ENCODE measurements at places on chromosomes 16 and 17. TPM values are rescaled to one million over a fixed set of nuclear protein-coding genes. Genes with fewer than 3 reads are reported as not detected.

Gene ADCY9
- total RNA-seq: 18.4 TPM

GRCh38 chr17:82229698-82230608, 1.1 kb downstream of the SLC16A3 start:
- DNase-seq: no peak

- DNase-seq: no peak
Observed at GRCh38 chr17:31733326-31733725, 125.7 kb downstream of the COPRS start.

Gene NPIPB8
- total RNA-seq: not detected

- DNase-seq: no peak
Observed at GRCh38 chr17:62573480-62574117, 53.9 kb upstream of the MRC2 start.

GRCh38 chr17:77501101-77501566, 360.4 kb downstream of the SEC14L1 start:
- DNase-seq: no peak

DNA sequence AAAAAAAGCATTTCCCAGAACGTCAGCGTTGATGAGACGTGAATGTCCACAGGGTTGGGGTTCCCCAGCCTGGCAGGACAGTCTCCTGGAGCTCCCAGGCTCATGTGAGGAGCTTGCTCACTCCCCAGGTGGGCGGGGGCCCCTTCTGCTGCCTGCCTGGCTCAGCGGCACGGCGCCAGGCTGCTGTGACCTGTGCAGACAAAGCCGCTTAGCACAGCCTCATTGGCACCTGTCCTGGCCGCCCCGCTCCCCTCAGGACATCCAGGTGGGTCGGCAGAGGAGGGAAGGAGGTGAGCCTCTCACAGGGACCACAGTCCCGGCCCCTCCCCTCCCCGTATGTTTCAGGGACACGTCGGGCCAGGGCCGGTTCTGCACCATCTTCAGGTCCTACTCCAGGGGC, 12.9 kb upstream of the WFIKKN1 start:
- no peak for DNase-seq

- DNase-seq: no peak
Observed at GRCh38 chr16:53611179-53611696, 92.4 kb downstream of the RPGRIP1L start.

DNA sequence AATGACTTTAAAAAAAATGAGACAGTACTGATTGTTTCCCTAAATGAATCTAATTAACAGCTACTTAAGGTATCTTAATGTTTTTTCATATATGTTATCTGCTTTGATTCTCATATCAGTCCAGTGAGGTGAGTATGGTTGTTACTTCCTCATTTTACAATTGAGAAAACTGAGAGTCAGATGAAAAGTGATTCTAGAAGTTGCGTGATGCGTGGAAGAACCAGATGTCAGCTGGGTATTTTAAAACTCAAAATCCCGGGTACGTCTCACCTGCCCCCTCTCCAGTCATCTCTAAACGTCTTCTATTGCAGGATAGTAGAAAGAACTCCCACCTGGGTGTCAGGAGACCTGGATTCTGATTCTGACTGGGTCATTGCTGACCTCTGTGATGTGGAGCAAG, 89.2 kb downstream of the MAP2K6 start:
- no peak for DNase-seq

DNA sequence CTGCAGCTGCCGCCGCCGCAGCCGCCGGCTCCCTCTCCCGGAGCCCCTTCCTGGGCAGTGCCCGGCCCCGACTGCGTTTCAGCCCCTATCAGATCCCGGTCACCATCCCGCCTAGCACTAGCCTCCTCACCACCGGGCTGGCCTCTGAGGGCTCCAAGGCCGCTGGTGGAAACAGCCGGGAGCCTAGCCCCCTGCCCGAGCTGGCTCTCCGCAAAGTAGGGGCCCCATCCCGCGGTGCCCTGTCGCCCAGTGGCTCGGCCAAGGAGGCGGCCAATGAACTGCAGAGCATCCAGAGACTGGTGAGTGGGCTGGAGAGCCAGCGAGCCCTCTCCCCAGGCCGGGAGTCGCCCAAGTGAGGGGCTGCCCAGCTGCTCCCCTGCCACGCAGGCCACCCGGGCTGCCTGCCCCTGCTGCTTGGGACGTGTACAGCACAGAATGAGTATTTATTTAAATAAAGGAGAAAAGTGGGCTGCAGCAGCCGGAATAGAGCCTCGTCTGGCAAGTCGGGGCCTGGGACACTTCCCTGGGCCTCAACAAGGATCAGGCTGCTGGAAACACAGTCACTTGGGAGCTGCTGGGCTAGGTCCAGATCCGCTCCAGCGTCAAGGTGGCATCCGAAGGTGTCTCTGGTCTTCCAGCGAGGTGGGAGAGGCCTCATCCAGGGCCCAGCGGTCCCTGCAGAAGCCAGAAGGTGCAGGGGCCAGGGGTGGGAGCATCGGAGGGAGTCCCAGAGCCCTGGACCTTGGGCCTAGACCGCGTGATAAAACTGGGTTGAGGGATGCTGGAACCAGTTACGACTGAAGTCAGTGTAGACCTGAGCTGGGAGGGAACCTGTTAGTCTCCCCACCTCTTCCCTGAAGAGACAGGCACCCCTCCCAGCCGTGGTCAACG, 8.8 kb downstream of the TBX2 start:
- DNase-seq: no peak

DNA sequence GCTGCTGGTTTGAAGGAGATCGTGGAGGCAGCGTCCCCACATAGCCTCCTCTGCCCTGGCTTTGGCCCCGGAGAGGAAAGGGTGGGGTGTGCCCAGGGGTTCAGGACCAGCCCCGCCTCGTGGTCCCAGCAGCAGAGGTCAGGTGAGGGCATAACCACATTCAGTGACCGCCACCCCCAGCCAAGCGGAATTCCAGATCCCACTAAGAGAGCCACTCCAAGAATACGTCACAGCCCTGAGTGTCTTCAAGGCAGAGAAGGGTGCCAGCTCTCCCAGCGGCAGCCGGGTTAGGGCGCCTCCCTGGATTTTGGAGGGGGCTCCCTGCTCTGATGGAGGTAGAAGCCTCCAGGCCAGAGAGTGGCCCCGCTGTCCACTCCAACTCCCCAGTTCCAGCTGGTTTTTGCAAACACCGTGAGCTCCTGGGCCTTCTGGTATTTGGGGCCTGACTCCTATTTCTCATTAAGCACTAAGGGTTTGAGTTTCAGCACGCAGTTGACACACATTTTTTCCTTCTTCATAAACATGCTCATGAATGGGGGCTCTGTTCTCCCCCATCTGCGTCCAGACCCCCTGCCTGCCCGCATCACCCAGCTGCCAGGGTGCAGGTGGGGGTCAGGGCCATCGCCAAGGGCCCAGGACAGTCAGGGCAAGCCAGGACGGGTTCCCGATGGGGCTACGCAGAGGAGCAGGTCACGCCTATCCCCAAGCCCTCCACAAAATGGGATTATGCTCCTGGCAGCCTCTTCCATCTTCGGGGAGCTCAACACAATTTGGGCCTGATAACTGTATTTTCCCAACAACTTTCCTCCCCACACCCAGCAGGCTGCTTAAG, 98.4 kb upstream of the PLCG2 start:
- DNase-seq: no peak

Gene TMC5
- not detected for total RNA-seq

Gene CDRT15
- not detected for total RNA-seq

- no peak for DNase-seq
Observed at GRCh38 chr16:86984991-86985647, 332.1 kb downstream of the C16orf95 start.

GRCh38 chr16:75087375-75087979, 29.1 kb downstream of the LDHD start:
- DNase-seq: peak; percentile 47

DNA sequence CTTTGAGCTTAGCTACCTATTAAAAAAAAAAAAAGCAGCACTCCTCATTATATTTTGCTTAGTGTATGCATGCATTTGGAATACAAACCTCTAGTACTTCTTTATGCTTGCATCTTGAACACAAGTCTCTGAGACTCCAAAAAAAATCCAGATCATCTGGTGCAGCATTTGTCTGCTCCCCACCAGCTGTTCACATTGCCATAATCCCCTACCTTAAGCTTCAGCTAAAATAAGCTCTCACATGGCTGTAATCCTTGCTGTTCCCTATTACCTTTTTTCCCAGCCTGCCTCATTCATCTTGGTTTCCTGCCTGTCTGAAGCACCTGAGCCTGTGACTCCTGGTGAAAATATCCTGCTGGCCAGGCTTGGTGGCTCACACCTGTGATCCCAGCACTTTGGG, 7.5 kb upstream of the NFATC2IP start:
- DNase-seq: no peak

- peak; percentile 37 for DNase-seq
Observed at GRCh38 chr16:2148714-2149629, 547 bp downstream of the RAB26 start.

GRCh38 chr17:77768248-77768852, 190.2 kb upstream of the TNRC6C start:
- DNase-seq: no peak

- no peak for DNase-seq
Observed at GRCh38 chr16:89442588-89442987, 47.8 kb downstream of the ANKRD11 start.

DNA sequence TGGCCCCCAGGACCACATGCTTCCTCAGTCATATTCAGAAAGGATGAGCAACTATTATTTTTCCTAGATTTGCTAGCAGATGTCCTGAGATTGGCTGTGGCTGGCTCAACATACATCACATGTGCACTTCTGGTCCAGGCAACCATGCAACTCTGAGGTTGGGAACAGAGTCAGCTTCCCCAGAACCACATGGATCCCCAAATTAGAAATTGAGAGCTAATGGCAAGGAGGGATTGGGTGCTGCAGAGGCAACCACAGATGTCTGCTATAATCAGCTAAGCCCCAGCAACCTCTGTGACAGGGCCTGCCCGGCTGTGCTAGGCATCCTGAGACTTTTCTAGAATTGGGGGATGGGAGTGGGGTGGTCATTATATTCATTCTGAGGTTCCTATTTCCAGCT, 33.8 kb upstream of the CLEC18A start:
- DNase-seq: no peak

DNA sequence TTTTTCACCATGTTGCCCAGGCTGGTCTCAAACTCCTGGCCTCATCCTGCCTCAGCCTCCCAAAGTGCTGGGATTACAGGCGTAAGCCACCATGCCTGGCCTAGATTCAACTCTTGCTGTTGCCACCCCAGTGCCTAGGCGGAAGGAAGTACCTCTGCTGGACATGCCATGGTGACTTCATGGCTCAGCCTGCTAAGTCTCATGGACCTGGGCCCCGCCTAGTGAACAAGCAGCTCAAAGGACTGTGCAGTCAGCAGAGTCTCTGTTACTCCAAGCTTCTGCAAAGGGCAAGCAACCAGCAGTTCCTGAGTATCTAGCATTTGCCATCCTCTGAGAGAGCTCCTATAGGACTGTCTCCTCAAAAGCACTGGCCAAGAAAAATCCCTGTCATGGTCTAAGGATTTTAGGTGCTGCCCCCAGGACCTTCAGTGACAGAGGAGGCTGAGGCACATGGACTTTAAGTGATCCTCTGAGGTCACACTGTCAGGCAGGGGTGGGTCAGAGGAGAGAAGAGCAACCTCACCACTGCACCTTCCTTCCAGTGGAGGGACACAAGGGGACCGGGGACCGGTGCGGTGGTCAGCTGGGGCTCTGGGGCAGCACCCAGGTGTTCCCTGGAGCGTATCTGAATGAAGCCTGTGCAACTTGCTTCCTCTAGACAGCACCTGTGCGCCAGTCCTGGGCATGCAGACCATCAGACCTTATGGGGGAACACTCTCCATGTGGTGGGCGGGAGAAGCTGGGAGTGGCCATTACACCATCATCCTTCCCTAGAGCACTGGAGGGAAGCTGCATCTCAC, 71.3 kb downstream of the IL21R start:
- no peak for DNase-seq

DNA sequence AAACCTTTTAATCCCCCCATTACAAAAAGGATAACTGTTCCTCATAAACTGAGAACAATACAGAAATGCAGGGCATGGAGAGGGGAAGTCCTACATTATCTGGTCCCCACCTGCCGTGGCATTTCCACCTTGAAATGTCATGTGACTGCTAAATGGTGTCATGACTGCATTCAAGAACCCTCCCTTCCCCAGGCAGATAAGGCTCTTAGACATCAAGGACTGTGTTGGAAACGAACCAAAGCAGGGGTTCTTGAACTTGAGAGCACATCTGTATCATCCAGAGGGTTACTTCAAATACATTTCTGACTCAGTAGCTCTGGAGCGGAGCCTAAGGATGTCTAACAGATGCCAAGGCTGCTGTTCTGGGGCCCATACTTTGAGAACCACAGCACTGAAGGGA, 18.4 kb downstream of the CMTM3 start:
- DNase-seq: no peak

- DNase-seq: peak; percentile 42
Observed at GRCh38 chr17:44546671-44547606, 10.3 kb upstream of the FZD2 start.

- no peak for DNase-seq
Observed at GRCh38 chr17:15951368-15952047, 6.6 kb downstream of the ADORA2B start.

- DNase-seq: no peak
Observed at GRCh38 chr17:35210741-35211140, 16.5 kb upstream of the SLC35G3 start.

Gene HS3ST6
- total RNA-seq: not detected

- DNase-seq: peak; percentile 82
Observed at GRCh38 chr16:89174877-89175276, 3.3 kb downstream of the CDH15 start.

DNA sequence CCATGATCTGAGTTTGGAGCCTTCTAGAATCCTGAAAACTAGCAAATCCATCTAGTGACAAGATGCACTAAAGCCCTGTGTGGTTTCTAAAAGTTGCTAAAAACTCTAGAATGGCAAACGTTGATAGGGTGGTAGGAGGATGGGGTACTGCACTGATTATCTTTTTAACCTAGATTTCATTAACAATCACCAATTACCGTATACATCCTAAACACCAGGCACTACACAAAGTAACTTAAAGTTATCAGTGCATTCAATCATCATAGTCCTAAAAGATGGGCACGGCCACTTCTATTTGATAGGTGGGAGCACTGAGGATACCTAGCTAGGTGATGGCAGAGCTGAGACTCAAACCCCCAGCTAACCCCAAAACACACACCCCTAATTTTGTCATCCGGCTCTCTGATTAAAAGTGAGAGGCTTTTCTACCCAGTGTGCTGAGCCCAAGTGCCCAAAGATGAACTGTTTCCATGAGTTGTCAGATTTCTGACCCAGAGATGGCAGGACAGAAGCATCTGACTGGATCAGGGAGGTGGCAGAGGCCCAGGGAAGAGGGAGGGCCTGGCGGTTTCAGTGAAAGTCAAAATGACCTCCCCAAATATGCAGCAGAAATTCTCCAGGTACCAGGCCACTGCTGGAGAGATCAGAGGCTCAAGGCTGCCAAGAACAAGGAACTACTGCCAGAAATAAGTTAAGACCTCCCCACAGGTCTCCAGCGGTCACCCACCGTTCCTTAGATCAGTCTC, 396.8 kb downstream of the SOX9 start:
- no peak for DNase-seq
